ENCODE measurements at places on chromosomes 6 and 20. TPM values are rescaled to one million over a fixed set of nuclear protein-coding genes. Genes with fewer than 3 reads are reported as not detected.

GRCh38 chr6:155473741-155474140, 18.1 kb upstream of the NOX3 start:
- H3K4me1 ChIP-seq, result peaks cover 5% of the 10 kb centered on the region
- no peak overlapping the region for H3K27ac ChIP-seq
- no peak overlapping the region for H3K4me3 ChIP-seq
- no peaks in the 10 kb centered on the region for H3K27me3 ChIP-seq
- no peak for DNase-seq

GRCh38 chr6:130393306-130393705, 27.5 kb downstream of the TMEM200A start:
- no peak overlapping the region for H3K27ac ChIP-seq
- no peak overlapping the region for H3K4me3 ChIP-seq
- 0 out of 2 replicates have a peak, but pooled peaks cover 4% of the 10 kb centered on the region for H3K36me3 ChIP-seq
- no peak for DNase-seq
- peaks cover 26% of the 10 kb centered on the region for H3K4me1 ChIP-seq

The DSN1 gene
- total RNA-seq, result 18.3 TPM

GRCh38 chr6:31952140-31952805, 6.4 kb downstream of the CFB start:
- peak; percentile 81 for DNase-seq
- H3K27me3 ChIP-seq, result no peaks in the 10 kb centered on the region
- H3K27ac ChIP-seq, result no peak overlapping the region
- peaks cover 7% of the 10 kb centered on the region for H3K4me1 ChIP-seq
- H3K36me3 ChIP-seq, result peaks cover 33% of the 10 kb centered on the region
- H3K4me3 ChIP-seq, result no peak overlapping the region

The DEF6 gene
- total RNA-seq, result 4.9 TPM

The C6orf52 gene
- total RNA-seq, result not detected
